ENCODE measurements at places on chromosomes 3 and 15.
A peak's percentile ranks its signal among the peaks of the same experiment; 100 is the strongest.

DNA sequence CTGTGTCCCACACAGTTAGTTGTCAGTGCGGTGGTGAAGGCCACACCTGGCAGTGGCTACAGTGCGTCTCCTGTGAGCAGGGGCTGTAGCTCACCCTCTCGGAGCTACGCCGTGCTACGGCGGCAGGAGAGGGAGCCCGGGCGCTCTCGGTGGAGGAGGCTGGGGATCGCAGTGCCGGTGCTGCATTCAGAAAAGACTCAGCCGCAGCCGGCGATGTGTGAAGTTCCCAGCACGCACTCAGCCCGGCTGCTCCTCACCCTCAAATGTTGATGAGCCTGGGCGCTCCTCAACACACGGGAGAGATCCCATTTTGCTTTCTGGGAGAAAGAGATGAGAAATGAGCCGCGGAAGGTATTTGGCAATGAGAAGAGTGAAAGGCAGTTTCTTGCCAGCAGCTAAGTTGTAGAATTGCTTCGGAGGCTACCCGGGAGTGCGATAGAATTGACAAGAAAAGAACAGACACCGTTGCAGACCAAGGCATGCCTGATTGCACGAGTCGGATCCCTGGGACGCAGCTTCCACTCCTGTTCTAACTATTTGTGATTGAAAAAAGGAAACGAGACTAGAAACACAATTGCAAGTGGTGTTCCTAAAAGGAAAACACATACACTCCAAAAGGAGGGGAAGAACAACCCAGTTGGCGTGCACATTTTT, at the start of gene UNC13C:
UNC13C (plus strand) TSS at position 189 of the 654 bp plus-strand sequence. CDS start 34,463 bp downstream, outside the sequence.
- H3K4me3 ChIP-seq, result peak within 1 kb of the TSS; percentile 82
- no peak within 1 kb of the TSS for H3K27ac ChIP-seq
- peaks cover 4% of the 10 kb centered on the region for H3K4me1 ChIP-seq
- peak; percentile 88 for DNase-seq
- no peaks in the 10 kb centered on the region for H3K36me3 ChIP-seq
- H3K27me3 ChIP-seq, result peaks cover 28% of the 10 kb centered on the region

GRCh38 chr15:65812916-65813315, 20.8 kb upstream of the DENND4A start:
- DNase-seq, result no peak
- no peaks in the 10 kb centered on the region for H3K36me3 ChIP-seq
- no peaks in the 10 kb centered on the region for H3K27me3 ChIP-seq
- H3K4me1 ChIP-seq, result no peaks in the 10 kb centered on the region

DNA sequence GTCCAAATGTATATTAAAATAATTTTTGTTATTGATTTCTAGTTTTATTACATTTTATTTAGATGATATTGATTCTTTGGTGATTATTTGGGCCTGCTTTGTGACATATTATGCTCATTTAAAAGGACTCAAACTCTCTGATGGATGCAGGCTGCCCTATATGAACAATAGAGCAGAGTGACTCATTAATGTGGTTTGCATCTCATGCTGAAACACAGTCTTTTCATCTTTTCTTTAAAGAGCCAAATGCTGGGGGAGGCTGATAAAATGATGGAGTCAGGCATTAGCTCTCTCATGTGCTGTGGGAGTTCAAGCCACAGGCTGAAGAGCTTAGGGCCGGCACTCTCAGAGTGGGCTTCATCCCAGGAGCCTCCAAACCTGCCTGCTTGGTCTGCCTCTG, 7.2 kb downstream of the PLA1A start:
- no peaks in the 10 kb centered on the region for H3K36me3 ChIP-seq
- H3K4me3 ChIP-seq, result no peak overlapping the region
- no peaks in the 10 kb centered on the region for H3K27me3 ChIP-seq

DNA sequence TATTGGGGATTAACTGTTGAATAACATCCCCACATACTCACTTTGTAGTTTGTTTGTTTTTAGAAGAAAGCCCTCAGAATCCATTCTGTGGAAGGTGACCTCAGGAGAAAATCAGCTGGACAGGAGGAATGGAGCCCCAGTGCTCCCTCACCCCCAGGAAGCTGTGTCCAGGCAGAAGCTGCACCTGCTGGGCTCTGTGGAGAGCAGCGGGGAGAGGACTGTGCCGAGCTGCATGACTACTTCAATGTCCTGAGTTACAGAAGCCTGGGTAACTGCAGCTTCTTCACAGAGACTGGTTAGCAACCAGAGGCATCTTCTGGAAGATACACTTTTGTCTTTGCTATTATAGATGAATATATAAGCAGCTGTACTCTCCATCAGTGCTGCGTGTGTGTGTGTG, 14.0 kb downstream of the TIGIT start:
- H3K27me3 ChIP-seq, result no peaks in the 10 kb centered on the region
- H3K4me1 ChIP-seq, result no peaks in the 10 kb centered on the region
- no peak for DNase-seq
- no peaks in the 10 kb centered on the region for H3K36me3 ChIP-seq

DNA sequence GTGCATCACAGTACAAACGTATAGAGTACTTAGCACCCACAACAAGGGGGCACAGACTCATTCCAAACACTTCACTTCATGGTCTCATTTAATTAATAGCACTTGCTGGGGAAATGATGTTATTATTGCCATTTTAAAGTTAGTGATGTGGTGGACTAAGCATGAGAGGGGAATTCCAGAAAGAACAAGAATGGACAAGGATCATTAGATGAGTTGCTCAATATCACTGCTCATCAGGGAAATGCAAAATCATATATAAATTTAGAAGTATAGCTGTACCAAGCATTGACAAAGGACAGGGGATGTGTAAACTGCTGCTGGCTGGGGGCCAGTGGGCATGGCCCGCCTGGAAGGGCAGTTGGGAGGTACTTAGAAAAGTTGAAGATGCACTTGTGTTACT, 14.6 kb downstream of the PRR20G start:
- H3K4me3 ChIP-seq, result no peak overlapping the region
- no peak for DNase-seq
- H3K27me3 ChIP-seq, result no peaks in the 10 kb centered on the region
- H3K36me3 ChIP-seq, result no peaks in the 10 kb centered on the region
- H3K27ac ChIP-seq, result no peak overlapping the region
- H3K4me1 ChIP-seq, result no peaks in the 10 kb centered on the region

DNA sequence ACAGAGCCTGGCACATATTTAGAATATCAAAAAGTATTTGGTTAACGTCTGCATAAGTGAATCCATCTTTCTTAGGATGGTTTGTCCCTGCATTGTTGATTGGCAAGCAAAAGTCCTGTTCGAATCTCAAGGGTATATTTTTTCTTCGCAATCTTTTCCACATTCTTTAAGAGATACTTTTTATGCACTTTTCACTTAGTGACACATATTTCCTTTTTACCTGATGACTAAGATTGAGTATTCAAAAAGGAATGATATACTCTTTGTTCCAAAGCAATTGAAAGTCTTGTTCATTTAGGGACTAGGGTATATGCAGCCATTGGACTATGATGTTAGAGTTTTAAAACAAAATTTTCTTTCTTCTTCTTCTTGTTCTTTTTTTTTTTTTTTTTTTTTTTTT, 349.9 kb downstream of the NLGN1 start:
- H3K4me3 ChIP-seq, result no peak overlapping the region
- no peak for DNase-seq
- H3K36me3 ChIP-seq, result no peaks in the 10 kb centered on the region

DNA sequence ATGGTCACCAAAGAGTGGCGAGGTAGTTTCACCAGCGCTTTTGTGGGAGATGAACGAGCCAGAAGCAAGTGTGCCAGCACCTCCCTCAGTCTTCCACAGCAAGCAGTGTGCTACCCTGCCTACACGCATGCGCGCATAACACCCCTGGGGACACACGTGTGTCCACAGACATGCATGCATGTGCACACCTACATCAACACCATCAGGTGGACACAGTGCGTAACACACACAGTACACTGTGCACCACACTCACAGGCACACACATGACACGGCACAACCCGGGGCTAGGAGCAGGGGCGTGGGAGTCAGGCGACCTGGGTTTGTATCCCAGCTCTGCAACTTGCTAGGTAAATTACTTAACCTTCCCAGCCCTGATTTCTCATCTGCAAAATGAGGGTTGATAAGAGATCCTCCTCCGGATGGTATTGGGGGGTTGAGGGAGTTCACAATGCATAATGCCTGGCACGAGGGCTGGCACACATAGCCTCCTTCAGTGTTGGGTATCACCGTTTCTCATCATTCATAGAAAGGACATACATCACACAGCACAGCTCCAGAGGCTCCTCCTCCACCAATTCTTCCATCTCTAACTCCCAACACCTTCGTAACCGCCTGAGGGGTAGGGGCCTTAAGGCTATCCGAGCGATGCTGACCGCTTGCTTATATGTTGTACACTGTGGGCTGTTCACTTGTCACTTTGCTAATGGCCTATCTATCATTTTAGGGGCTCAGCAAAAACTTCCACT, 174.9 kb downstream of the SMAD6 start:
- H3K4me3 ChIP-seq, result no peak overlapping the region
- H3K27ac ChIP-seq, result no peak overlapping the region
- H3K4me1 ChIP-seq, result no peaks in the 10 kb centered on the region
- H3K27me3 ChIP-seq, result no peaks in the 10 kb centered on the region
- peak; percentile 39 for DNase-seq

DNA sequence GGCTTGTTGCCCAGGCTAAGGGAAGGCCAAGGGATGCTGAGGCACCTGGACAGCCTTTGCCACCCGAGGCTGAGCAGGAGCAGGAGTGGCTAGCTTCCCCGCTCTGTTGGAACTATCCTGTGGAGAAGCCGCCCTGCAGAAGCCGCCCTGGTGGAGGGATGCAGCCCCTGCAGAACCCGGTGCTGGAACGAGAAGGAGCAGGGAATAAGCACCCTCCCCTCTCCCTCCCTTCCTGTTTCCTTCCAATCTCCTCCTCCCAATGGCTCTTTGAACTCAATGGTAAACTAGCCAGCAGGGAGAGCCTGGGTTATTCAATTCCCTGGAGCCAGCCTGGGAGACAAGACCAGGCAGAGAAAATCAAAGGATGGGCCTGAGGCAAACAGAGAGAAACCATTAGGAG, 11.8 kb upstream of the HRG start:
- H3K4me3 ChIP-seq, result no peak overlapping the region
- H3K4me1 ChIP-seq, result peaks cover 2% of the 10 kb centered on the region
- peak; percentile 89 for DNase-seq
- no peak overlapping the region for H3K27ac ChIP-seq

GRCh38 chr15:38227941-38228340, 24.7 kb upstream of the SPRED1 start:
- DNase-seq, result no peak
- H3K27ac ChIP-seq, result no peak overlapping the region
- H3K36me3 ChIP-seq, result no peaks in the 10 kb centered on the region
- H3K4me3 ChIP-seq, result no peak overlapping the region
- H3K27me3 ChIP-seq, result no peaks in the 10 kb centered on the region
- H3K4me1 ChIP-seq, result peaks cover 15% of the 10 kb centered on the region

DNA sequence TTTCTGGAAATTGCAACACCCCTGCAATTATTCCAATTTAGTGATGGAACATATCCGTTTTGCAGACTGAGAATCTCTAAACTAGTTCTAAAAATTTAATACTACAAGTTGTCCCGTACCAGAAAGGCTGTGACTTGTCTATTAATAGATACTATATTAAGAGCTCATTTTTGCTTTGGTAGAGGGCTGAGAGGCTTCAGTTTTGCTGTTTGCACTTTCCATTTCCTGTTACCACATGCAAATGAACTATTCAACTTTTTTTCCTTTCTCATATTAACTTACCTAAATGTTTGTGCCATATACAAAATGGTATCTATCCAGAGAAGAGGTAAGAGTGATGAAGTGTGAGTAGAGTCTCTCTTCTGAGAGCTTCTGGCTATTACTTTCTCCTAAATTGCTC, 101.5 kb upstream of the CRBN start:
- no peaks in the 10 kb centered on the region for H3K4me1 ChIP-seq
- H3K36me3 ChIP-seq, result no peaks in the 10 kb centered on the region
- H3K27ac ChIP-seq, result no peak overlapping the region
- H3K27me3 ChIP-seq, result peaks cover 23% of the 10 kb centered on the region

DNA sequence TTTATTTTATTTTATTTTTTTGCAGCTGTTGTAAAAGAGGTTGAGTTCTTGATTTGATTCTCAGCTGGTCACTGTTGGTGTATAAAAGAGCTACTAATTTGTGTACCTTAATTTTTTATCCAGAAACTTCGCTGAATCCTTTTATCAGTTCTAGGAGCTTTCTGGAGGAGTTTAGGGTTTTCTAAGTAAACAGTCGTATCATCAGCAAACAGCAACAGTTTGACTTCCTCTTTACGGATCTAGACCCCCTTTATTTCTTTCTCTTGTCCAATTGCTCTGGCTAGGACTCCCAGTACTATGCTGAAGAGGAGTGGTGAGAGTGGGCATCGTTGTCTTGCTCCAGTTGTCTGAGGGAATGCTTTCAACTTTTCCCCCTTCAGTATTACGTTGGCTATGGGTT, 165.8 kb upstream of the KCNMB2 start:
- H3K4me3 ChIP-seq, result no peak overlapping the region
- no peaks in the 10 kb centered on the region for H3K27me3 ChIP-seq
- H3K27ac ChIP-seq, result no peak overlapping the region
- H3K4me1 ChIP-seq, result no peaks in the 10 kb centered on the region
- no peaks in the 10 kb centered on the region for H3K36me3 ChIP-seq
- DNase-seq, result no peak

- DNase-seq, result no peak
- no peak overlapping the region for H3K27ac ChIP-seq
- H3K4me1 ChIP-seq, result peaks cover 3% of the 10 kb centered on the region
- H3K27me3 ChIP-seq, result no peaks in the 10 kb centered on the region
- H3K36me3 ChIP-seq, result no peaks in the 10 kb centered on the region
Measured at GRCh38 chr15:101129851-101130380, 121.9 kb downstream of the CHSY1 start.

GRCh38 chr3:184811034-184811433, 932 bp upstream of the VPS8 start:
- H3K27ac ChIP-seq, result no peak overlapping the region
- DNase-seq, result no peak
- H3K36me3 ChIP-seq, result no peaks in the 10 kb centered on the region
- peaks cover 5% of the 10 kb centered on the region for H3K4me1 ChIP-seq
- peaks cover 2% of the 10 kb centered on the region for H3K27me3 ChIP-seq

Data from endodermal cell (in vitro differentiated cells).